ENCODE measurements at places on chromosomes 2 and 18.

- DNase-seq = no peak
Measured at GRCh38 chr2:177271981-177272666, 7.6 kb upstream of the NFE2L2 start.

DNA sequence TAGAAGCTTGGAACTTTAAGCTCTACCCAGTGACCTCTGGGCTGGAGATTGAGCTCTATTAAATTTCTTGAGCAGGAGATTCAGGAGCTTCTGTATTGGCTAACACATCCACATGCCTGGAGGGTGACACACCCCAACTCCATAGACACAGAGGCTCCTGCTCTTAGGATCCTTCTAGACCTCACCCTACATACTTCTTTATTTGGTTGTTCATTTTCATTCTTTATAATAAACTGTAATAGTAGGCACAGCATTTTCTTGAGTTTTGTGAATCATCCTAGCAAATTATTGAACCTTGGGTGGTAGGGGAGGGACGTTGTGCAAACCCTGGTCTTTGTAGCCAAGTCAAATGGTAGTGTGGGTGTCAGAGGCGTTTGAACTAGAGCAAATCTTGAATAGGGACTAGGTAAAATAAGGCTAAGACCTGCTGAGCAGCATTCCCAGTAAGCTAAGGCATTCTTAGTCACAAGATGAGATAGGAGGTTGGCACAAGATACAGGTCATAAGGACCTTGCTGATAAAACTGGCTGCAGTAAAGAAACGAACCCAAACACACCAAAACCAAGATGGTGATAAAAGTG is 323.8 kb upstream of the GALNT5 start:
- no peak for DNase-seq

- DNase-seq = peak; percentile 36
Measured at GRCh38 chr2:38692636-38693318, 26.9 kb downstream of the GALM start.

- DNase-seq = no peak
Measured at GRCh38 chr2:173556816-173557215, 202.1 kb downstream of the CDCA7 start.

DNA sequence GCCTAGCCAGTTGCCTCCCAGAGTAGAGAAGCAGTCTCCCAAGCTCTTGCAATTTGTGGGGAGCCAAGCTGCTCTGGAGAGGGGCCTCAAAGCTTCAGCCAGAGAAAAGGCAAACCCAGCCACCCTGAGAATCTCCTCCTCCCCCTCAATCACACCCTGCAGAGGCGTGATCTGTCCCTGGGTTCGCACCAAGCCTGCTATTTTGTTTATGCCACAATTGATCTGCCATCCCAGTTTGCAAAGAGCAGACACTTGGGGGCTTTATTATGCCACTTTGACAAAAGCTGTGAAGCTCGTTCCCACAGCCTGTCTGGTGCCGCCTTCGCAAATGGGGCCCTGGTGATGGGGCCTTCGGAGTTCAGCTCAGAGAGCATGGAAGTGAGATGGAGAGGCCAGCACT is 125.5 kb downstream of the MSH2 start:
- DNase-seq = no peak

DNA sequence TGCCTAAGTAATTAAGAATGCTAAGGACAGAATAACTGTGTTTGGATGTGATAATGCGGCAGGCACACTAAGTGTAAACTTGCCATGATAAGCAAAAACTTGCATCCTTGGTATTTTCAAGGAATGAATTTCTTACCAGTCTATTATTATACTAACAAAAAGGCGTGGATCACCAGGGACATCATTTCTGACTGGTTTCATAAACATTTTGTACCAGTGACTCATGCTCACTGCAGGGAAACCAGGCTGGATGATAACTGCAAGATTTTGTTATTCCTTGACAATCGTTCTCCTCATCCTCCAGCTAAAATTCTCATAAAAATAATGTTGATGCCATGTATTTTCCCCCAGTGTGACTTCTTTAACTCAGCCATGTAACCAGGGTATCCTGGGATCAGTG is 289.5 kb downstream of the CDCA7 start:
- no peak for DNase-seq

DNA sequence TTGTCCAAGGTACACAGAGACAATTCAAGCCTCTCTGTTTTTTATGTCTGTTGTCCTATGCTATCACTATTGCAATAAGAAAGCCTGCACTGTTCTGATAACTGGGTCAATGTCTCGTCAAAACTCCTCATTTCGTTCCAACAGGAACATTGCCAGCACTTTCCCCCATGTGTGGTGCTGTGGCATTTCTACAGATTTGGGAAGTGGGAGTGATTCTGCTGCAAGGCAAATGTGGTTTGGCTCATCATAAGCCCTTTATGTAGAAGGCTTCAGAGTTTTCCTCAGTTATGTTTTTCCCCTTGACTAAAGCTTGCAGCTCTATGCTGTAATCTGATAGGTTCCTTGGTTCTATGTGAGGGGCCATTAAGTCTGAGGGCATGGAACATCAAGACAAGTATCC is 324.1 kb upstream of the TCF4 start:
- DNase-seq = no peak

- no peak for DNase-seq
Measured at GRCh38 chr2:24394998-24395397, 34.7 kb upstream of the ITSN2 start.

GRCh38 chr2:118986738-118987137 is 44.7 kb downstream of the MARCO start:
- no peak for DNase-seq

DNA sequence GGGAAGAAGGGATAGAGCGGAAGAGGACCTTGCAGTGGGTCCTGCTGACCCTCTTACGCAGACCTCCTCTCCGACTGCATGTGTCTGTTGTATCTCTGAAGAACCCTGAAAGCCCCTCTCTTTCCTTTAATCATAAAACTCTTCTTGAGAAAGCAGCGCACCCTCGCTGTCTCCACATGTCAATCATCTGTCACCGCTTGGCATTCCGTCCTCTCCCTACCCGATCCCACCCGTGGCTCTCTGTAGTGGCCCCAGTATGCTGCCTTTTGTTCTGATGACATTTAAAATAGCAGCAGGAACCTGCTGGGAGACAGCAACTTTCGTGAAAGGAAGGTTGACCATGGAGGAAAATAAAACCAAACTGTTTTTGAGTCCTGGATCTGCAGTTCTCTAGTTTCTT is 582.9 kb upstream of the SALL3 start:
- no peak for DNase-seq

DNA sequence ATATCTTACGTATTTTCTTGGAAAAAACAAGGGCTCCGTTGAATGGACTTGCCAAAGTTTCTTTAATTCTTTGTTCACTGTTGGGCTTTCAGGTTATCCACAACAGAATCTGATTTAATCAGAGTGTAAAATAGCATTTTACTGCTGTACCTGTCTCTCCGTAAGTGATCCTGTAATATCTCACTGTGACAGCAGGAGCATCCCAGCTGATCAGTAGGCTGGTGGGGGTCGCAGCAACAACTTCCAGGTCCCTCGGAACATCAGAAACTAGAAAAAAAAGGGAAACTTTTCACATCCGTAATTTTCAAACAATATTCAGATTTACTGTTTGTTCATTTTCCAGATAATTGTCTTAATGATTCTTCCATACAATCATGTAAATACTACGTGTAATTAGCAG is 51.2 kb downstream of the FN1 start:
- no peak for DNase-seq

GRCh38 chr2:70947556-70948184 is 12.0 kb downstream of the ATP6V1B1 start:
- peak; percentile 23 for DNase-seq

DNA sequence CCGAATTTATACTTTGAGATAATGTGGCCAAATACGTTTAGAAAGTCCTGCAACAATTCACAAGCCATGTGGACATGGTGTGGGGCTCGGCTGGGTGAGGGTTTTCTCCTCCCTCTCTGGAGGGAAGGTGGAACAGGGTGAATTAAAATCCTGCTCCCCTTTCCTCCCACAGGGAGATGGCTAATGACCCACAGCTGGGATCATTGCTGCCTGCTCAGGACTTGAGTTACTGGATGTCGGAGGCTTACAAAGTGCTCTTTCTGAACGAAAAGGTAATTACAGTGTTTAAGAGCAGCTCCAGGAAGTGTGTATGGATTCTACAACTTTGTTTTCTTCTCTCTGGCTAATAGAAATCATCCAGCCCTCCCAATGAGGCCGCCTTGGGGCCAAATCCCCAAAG is 97.9 kb upstream of the ALKAL2 start:
- no peak for DNase-seq

- no peak for DNase-seq
Measured at GRCh38 chr2:240520974-240521350, 36.8 kb downstream of the ANKMY1 start.

DNA sequence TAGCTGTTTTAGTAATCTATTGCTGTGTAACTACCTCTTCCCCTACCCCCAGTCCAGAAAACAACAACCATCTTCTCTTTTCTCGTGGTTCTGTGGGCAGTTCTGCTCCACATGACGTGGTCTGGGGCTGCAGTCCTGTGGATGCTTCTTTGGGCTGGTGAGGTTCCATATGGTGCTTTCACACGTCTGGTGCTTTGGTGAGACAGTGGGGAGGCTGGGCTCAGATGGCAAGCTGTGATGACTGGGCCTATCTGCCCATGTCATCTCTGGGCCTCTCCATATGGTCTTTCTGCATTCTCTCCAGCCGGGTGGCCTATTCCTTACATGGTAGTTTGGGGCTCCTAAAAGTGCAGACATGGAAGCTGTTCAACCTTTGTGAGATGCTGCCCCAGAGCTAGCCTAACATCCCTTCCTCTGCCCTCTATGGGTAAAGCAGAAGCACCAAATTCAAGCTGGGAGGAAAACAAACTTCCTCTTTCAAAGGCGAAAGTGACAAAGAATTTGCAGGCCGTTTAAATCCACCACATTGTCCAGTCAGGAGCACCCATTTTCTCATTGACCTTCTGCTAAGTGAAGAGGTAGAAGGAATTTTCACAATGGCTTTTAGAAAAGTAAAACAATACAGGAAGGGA is 68.3 kb upstream of the IL1R1 start:
- DNase-seq = no peak

DNA sequence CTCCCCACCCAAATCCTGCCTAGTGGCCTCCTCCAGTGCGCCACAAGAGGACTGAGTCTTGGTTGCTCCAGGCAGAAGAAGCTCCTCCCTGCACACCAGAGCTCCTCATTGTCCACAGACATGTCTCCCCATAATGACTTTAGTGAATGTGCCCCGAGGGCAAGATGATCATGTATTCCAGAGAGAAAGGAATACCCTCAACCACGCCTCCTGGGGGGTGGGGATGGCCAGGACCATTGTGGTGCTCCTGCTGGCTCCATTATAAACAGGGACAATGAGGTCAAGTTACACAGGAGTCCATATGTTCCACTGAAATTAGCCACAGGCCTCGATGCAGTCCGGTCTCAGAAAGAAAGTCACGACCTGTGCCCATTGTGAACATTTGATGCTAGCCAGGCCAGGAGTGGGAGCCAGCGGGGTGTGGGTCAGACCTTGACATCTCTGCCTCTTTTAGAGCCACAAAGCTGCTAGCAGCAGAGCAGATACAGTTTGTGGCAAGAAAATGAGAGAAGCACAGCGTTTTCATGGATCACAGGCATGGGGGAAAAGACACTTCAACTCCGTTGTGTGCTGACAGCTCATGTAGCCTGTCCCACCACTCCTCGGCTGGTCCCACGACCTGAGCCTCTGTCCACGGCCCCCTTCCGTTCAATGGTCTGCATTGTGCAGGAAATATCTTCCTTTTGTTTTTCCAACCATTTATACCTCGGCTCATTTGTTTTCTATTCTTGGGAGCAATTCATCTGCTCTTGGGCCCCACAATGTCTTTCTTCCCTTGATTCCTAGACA is 70.7 kb upstream of the FZD7 start:
- DNase-seq = no peak

- DNase-seq = no peak
Measured at GRCh38 chr18:32104516-32104915, 12.8 kb downstream of the RNF138 start.

DNA sequence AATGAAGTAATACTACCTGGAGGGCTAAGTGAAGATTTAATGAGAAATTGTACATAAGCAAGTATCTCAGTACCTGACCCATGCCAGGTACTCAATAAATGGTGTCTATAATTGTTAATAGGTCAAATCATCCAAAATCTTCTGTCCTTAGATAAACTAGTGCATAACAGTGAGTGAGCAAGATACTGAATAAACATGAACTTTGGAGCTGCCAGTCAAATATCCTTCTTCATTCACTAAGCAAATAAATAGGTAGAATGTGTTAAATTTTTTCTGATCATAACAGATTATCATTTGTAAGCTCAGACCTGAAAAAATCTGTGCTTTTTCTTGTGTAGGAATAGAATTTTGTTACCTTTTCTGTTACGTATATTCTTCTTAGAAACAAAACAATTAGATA is 39.6 kb downstream of the RAB3GAP1 start:
- DNase-seq = no peak

GRCh38 chr2:689237-689636 is 12.0 kb upstream of the TMEM18 start:
- no peak for DNase-seq

DNA sequence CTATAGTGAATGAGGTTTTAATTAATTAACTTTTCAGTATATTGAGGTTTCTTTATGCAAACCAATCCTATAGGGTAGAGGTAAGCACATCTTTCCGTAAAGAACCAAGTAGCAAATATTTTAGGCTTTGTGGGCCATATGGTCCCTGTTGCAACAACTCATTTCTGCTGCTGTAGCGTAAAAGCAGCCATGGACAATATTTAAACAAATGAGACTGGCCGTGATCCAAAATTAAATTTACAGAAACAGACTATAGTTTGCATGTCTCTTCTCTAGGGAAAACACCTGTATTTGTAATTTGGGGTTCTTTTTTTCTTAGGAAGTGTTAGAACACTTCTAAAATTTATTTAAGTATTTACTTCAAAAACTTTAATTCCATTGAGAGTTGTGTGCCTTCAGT is 104.3 kb downstream of the KYNU start:
- no peak for DNase-seq

- DNase-seq = no peak
Measured at GRCh38 chr2:234730066-234730640, 221.7 kb upstream of the SH3BP4 start.

DNA sequence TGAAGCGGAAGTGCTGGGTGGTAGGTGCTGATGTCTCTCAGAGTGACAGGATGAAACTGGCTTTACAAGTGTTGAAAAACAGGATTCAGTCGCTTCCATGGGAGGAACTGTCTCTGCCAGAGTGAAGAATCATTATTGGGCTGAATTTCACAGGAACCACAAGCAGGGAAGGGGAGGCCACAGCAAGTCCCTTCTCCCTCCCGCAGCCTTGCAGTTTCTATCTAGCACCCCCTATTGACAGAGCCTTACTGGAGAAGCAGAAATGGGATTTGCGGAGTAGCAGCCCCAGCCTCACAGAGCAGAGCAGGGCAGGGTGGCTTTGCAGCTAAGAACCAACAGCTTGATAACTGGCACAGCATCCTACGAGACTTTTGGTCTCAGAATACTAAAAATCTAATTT is 33.3 kb upstream of the RMP24 start:
- DNase-seq = no peak

- DNase-seq = no peak
Measured at GRCh38 chr18:13394801-13395200, 176.2 kb downstream of the LDLRAD4 start.

GRCh38 chr18:55421615-55422419 is 166.2 kb downstream of the TCF4 start:
- DNase-seq = no peak
